NCI-H526 treated with DMSO at 0.1 percent for 48 hours (cell line): ENCODE measurements at places on chromosomes 4 and X.

- DNase-seq: no peak
Observed at GRCh38 chr4:61485056-61485455, 284.9 kb downstream of the ADGRL3 start.

DNA sequence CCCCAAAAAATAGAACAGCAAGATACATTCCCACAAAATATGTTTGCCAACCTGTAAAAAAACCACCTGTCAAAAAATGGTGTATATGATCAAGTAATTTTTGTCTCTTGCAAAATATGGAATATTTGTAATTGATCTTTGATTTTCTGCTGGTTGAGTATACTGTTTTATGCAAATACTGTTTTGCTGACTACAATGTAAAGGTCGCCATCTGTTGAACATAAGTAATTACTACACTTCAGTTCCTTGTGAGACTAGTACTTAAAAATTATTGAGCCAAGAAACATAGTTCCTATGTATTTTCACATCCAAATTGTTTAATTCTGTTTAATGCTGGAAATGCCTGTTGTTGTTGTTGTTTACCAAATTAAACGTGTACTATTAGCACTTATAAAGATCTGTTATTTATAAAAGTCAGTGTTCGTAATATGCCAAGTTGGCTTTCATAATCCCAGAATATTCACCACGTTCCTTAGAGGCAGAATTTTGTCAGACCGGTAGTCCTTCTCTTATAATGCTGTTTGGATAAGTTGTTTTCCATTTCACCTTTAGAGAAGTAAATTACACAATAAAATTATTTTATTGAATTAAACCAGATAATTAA is 144.2 kb downstream of the PDLIM5 start:
- no peak for DNase-seq

- no peak for DNase-seq
Observed at GRCh38 chr4:186307497-186307896, 41.5 kb downstream of the F11 start.

DNA sequence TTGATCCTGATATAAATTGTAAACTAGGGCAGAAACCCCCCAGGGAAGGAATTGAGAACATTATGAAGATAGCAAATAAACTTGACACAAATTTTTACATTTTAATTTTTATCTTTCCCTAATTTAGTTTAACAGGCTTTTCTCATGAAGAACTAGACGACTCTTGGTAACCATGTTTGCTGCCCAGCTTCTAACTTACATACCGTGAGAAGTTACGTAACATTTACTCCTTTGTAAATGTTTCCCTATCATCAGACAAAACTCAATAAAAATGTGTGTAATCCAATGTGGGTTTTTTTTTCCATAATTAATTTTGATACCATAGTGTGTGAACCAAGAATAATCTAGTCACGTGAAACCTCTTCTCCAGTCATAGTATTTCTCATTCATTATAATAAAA is 34.4 kb downstream of the OFD1 start:
- no peak for DNase-seq

- DNase-seq: no peak
Observed at GRCh38 chr4:117640836-117641235, 393.4 kb upstream of the NDST3 start.

DNA sequence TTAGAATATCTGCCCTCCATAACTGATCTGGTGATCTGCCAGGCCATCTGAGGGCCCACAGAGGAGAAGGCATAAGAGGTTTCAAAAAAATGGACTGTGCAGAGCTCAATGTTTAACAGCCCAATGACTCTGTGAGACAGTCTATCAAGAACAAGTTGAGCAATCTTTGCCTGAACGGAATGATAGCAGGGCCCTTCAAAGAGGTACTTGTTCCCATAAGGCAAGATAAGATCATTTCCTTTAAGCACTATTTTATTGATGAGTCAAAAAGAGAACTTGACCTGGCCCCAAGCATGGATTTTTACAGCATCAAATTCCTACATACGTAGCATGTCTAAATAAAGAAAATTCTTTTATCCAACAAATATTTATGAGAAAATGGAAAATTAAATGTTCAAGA is 182.8 kb downstream of the IDS start:
- no peak for DNase-seq

GRCh38 chrX:116726806-116727205 is 264.0 kb upstream of the CT83 start:
- no peak for DNase-seq

DNA sequence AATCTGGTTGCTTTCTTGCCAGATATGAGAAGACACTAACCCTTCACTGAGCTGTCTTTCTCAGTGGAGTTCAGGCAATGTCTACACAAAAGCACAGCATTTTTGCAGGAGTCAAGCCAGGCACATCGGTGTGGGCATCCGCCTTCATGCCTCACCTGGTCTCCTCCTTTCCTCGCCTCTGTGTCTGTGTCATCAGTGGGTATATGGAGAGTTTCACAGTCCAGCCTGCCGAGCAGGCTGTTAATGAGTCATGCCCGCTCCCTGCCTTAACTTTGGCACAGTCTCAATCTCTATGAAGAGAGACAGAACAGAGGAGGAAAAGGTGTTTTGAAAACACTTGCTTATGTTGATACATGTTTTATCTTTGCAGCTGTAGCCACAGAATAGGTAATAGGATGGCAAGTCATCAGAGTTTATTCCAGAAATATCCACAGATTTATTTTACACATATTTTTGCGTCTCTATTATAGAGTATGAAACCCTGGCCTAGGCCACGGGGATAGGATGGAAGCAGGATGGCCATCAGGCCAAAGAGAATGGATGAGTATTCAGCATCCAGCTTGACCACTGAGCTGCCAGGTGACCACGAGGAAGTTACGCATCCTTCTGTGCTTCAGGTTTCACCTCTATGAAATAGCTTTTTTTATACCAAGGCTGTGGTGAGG is 32.8 kb upstream of the MAML3 start:
- no peak for DNase-seq

- no peak for DNase-seq
Observed at GRCh38 chr4:112085156-112086035, 59.9 kb upstream of the FAM241A start.

DNA sequence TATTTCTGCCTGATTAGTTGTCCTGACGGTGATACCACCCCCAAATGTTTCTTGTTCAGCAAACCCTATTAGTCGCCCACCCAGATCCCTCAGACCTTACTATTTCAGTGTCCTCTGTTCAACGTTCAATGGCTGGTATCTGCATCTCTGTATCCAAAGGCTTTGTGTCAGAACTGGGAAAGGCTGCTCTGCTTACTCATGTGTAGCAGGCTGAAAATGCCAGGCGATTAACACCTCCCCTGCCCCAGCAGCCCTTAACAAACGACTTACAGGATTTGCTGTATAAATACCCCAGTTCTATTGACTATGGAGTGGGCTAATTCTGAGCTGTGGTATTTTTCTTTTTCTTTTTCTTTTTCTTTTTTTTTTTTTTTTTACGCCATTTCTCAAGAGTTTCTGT is 415.0 kb downstream of the ZNF674 start:
- no peak for DNase-seq

DNA sequence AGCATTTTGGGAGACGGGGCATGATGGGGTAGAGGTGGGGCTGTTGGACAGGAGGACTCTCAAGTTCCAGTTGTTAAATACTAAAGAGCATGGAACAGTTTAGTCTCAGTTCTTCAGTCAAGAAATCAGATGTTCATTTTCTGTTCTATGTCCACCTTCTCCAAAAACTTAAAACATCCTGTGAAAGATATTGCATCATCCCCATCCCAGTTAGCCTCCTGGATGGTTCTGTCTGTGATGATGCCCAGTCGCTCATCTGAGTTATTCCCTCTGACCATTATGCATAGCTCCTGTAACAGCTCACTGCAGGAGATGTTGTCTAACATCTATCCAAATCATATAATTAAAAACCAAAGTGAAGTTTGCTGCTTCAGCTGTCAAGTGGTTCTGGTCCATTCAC is 32.1 kb upstream of the SCML1 start:
- no peak for DNase-seq

GRCh38 chr4:184968366-184968765 is 49.9 kb upstream of the HELT start:
- no peak for DNase-seq

GRCh38 chrX:72201836-72202536 is 20.4 kb downstream of the PIN4 start:
- no peak for DNase-seq
